NCI-H460 (cell line): ENCODE measurements at places on chromosomes 13 and 19.

DNA sequence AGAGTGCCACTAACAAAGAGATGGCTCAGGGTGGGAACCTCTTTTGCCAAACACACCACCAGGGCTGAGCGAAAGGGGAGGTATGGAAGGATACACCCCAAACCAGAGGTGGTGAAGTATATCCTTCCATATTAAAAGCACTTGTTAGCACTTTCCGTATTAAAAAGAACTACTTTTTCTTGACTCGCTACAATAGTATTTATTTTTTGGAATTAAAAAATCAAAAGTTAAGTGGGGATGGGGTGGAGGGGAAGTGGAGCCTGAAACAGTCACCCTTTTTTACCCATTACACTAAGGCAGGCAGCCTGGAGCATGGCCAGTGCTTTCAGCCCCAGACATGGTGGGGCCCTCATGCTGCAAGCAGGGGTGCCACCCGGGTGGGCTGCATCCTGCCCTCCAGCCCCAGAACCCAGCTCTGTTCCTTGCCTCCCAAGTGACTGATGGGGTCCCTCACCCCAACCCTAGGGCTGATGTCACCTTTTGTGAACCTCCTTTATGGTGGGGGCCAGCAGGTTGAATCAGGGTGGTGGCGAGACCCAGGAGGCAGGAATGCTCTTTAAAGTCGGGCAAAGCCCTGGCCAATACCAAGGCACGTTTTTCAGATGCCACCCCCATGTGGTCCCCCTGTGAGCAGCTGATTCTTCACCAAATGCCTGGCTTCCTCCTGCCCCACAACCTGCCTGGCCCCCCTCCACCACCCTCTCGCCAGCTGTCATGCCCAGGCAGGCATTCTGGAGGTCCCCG, 31.0 kb downstream of the LYL1 start:
- no peak for DNase-seq

DNA sequence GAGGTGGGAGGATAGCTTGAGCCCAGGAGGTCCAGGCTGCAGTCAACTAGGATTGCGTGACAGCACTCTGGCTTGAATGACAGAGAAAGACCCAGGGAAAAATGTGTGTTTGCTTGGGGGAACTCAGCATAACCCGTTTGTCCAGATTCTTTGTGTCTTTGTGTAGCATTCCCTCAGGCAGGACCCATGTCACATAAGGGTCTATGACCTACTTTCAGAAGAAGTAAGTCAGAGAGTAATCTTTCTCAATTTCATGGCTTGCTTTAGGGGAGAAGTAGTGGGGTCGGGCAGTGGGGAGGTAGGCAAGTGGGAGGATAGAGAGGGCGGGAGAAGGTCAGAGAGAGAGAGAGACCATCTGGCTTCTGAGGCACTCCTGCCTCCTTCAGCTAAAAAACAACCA, 11.9 kb upstream of the PSPC1 start:
- no peak for DNase-seq

DNA sequence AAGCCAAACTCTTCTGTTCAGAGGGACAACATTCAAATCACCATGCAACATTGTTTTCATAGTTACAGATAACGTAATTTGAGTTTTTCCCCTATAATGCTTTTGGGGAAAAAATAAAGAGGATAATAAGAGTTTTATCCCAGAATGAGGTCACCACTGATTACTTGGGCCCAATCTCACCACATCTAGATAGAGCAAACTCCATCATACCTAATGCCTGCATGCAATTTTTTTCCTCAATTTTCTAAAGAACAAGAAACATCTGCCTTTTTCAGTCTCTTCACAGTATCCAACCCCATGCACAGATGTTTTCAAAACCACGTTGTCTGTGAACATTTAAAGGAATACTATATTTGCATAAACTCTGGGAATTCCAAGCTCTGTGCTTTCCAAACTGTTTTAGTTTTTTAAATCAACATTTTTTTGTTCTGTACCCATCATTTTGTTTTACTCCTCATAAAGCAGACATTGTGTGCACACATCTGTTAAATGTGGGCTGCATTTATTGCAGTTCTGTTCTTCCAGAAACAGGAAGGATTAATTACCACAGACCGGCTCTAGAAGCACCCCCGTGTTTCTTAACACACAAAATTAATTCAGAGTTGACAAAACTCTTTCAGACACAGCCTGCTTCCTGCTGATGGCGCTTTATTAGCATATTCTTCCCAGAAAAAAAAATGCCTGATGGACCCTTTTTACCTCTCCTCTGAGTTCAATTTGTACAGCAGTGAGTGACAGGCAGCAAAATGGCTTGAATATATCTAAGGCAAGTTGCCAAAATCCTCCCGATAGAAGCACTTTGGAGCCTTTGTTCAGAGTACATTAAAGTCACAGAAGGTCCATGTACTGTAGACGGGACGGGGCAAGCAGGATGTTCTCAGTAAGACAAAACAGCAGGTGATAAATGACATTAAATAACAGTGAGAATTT, 1171.9 kb downstream of the EFNB2 start:
- no peak for DNase-seq

GRCh38 chr19:17286752-17287151, 5.1 kb downstream of the ANKLE1 start:
- DNase-seq, result no peak

DNA sequence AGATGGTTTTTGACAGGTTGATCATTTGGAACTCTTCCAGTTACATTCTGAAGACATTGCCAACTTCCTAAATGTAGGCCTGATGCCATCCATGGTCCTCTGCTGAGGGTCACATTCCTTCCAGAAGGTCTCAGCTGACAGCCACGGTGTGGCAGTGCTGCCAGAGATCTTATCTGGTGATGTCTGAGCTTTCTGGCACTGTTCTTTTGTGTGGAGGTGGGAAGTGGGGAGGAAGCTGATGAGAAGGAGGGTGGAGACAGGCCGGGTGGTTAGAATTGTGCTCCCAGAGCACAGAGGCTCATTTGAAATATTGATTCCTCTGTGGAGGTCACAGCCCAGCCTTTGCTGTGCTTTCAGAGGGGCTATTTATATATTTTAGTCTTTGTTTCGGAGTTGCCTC, 16.1 kb upstream of the MTIF3 start:
- DNase-seq, result no peak

GRCh38 chr13:73741742-73742141, 392.5 kb downstream of the KLF12 start:
- DNase-seq, result no peak

DNA sequence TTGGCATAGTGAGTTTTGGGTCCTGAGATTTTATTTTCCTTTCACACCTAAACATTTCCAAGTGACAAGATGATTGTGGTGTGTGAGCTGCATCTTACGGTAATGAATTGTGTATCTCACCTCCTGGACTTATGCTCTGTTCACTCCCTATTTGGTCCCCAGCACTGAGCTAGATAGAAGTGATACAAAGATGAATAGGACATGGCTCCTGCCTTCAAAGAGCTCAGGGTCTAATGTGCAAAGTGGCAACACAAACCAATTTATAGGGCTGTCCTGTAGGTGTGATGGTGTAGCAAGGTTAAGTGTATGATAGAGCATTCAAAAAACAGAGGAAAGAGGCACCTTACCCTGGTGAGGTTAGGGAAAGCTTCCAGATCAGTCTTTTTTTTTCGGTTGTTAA, 17.6 kb upstream of the TNFRSF19 start:
- no peak for DNase-seq

GRCh38 chr19:38705197-38706019, 38.9 kb downstream of the CAPN12 start:
- DNase-seq, result no peak

GRCh38 chr19:4326215-4326836, 12.3 kb downstream of the STAP2 start:
- no peak for DNase-seq
